ENCODE measurements at places on chromosomes 5 and 9.
A peak's percentile ranks its signal among the peaks of the same experiment; 100 is the strongest.

DNA sequence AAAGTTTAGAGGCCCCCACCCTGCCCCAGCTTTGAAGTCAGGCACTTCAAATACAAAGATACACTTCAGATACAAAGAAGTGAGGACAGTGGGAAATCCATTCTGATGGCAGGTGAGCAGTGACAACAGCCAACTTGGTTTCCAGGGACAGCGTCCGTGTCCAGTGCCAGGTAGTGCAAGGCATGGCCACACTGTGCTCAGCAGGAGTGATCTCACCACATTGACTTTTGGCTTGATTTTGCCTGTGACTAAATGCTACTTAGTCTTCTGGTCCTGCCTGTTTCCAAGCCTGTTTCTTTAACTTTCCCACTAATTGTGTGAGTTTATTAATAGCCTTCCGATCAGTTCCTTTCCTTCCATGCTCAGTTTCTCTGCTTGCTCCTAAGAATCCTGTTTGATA is 72.6 kb upstream of the PALM2AKAP2 start:
- DNase-seq: no peak

GRCh38 chr5:151597749-151598148 is 6.6 kb upstream of the FAT2 start:
- no peak for DNase-seq

DNA sequence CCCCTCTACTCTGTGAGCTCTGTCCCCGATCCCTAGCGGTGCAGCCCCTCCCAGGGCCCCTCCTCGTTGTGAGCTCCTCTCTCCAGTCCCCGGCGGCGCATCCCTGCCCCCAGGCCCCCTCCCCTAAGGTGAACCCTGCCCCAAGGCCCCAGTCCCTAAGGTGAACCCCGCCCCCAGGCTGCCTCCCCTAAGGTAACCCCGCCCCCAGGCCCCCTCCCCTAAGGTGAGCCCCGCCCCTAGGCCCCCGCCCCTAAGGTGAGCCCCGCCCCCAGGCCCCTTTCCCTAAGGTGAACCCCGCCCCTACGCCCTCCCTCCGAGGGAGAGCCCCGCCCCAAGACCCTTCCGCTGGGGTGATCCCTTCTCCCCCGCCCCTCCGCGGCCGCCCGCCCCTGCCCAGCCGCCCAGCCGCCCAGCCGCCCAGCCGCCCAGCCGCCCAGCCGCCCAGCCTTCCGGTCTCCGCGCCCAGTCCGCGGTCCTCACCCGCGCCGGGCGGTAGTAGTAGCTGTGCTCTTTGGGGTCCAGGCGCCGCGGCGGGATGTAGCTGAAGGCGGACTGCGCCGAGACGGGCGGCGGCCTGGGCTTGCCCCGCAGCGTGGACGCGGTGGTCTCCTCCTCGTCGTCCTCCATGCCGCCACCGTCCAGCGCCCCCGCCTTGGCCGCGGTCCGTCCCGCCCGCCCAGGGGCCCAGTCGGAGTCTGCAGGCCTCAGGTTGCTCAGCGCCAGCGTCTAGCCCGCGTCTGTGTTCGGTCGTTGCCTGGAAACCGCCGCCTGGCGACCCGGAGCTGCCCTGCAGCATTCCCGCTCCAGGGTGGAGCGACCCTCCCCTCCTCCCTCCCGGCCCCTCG is at the start of gene CFAP90:
TSS of gene CFAP90 (minus strand) at position 739 of the 845 bp plus-strand sequence. CDS start at position 627, 112 bp downstream.
- DNase-seq: no peak

GRCh38 chr5:7705736-7706135 is 145.2 kb downstream of the CFAP90 start:
- no peak for DNase-seq

DNA sequence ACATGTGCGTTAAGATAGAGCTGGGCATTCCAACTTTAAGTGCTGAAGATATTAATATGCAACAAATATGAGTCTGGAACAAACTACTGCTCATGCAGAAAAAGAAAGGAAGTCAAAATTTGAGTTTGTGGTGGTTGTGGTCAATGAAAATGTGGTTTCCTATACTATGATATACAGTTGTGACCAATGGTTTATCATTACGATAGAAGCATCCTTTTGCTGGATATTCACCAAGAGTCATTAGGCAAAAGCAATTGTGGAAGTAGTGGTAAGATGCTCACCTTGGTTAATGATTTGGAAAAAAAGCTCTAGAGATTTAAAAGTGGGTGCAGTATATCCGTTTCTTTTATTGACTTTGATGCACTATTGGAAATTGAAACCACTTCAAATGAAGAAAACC is 1007.0 kb downstream of the NR2F1-AS1 start:
- no peak for DNase-seq

GRCh38 chr5:82164977-82165713 is 113.0 kb downstream of the RPS23 start:
- DNase-seq: peak; percentile 19

DNA sequence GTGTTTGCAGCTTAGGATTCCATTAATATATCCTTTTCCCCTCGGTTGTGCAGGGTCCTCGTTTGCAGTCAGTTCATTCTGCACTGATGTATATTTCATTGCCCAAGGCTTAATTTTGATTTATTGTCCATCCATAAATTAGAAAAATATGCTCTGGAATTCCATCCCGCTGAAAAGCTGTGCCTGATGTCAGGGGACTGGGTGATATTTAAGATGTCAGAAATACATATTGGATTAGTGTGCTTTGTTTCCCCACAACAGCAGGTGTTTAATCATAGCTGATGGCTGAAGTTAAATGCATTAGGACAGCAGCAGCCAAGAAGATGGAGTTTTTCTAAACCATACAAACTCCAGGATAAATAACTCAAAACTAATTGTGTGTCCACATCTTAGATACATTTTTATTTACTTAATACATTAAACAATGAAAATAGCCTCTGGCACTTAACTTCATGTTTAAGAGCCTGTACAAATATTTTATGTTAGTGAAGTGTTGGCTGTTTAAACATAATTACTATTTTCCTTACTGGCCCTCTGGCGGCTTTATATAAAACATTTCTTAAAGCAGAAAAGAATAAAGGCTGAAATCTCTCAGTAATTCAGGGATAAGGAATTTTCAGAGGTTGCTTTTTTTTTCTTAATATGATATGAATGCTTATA is 170.4 kb upstream of the TBCA start:
- DNase-seq: no peak

GRCh38 chr5:37272511-37272910 is 23.3 kb upstream of the CPLANE1 start:
- DNase-seq: no peak

GRCh38 chr9:108443741-108444140 is 412.0 kb downstream of the ACTL7B start:
- DNase-seq: no peak

- no peak for DNase-seq
Measured at GRCh38 chr5:65248896-65249295, 232.8 kb downstream of the ADAMTS6 start.

- DNase-seq: no peak
Measured at GRCh38 chr5:105158526-105158925, 1595.9 kb upstream of the NUDT12 start.

DNA sequence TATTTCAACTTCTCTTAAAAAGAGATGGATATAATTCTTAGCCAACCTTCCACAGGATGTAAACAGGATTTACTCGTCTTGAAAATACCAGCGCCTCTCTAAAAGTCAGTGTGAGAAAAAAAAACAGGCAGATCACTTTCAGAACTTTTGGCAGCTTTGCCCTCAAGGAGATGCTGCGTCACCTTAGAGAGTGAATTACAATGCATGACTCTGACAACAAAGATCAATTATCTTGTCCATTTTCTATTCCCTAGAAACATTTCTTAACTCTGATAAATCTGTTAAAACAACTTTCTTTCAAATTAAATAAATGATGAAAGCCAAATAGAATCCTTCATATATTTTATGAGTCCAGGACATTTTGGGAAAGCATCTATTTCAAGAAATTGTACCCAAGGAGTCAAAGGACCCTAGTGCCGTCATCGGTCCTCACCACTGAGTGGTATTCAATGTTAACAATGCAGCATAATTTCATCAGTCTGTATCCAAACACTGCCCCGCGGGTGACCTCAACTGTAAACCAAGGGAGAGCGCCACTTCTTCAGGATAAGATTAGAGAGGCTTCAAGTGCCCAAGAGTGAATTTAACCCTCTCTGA is 536.0 kb downstream of the PDE4D start:
- no peak for DNase-seq

- DNase-seq: peak; percentile 33
Measured at GRCh38 chr5:147403651-147404640, 105.9 kb downstream of the DPYSL3 start.

DNA sequence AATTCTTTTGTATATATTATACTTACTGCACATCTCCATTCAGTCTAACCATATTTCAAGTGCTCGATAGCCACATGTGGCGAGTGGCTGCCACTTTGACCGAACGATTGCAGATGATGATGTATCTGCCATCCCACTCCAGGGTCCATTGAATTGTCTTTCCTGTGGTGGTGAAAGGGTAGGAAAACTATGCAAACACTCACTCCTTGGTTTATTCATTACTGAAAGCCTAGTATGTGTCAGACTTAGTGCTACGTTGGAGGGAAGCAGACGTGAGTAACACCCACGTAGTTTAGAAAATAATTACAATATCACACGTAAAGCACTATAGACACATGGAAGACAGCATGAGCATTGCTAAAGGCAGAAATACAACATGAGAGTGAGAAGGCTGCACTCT is 353.7 kb downstream of the CSNK1G3 start:
- DNase-seq: no peak

DNA sequence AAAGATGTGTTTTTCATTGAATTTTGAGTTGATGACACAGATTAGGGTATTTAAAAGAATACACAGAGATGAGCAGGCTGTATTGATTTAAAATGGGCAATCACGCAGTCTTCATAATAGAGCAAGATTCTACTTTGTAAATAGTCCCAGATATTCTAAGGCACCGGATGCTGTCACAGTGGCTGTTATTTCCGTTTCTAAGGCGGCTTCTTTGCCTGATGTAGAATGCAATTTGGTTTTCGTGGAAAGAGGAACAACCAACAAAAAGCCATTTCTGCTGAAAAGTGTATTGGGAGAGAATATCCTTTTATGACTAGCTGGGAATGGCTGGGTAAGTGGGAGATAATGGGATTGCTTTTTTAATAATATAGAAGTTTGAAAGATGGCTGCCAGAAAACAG is 17.5 kb downstream of the PRKACG start:
- DNase-seq: no peak

- no peak for DNase-seq
Measured at GRCh38 chr9:36598273-36598672, 25.6 kb downstream of the MELK start.

GRCh38 chr5:40687321-40687720 is 7.6 kb downstream of the PTGER4 start:
- DNase-seq: no peak

- no peak for DNase-seq
Measured at GRCh38 chr9:4620057-4620765, 41.9 kb upstream of the PLPP6 start.

GRCh38 chr9:75911390-75911789 is 20.9 kb downstream of the PCSK5 start:
- DNase-seq: no peak

- DNase-seq: no peak
Measured at GRCh38 chr9:4243113-4243512, 56.8 kb downstream of the GLIS3 start.

DNA sequence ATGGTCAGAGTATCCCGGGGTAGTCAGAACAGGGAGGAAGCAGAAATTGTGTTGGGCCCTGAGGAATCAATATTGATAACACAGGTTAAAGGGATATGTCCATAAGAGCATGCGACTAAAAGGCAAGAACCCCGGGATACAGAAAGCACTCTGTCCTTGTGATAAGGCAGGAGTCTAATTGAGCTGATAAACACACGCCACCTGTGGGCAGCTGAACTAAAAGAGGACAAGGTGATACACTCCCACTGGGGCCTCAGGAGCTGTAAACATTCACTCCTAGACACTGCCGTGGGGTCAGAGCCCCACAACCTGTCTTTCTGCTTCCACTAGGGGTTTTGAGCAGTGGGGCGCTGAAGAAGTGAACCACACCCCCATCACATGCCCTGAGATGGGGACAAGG is 144.7 kb upstream of the MPDZ start:
- DNase-seq: no peak

GRCh38 chr9:89865357-89865756 is 260.5 kb downstream of the GADD45G start:
- no peak for DNase-seq

DNA sequence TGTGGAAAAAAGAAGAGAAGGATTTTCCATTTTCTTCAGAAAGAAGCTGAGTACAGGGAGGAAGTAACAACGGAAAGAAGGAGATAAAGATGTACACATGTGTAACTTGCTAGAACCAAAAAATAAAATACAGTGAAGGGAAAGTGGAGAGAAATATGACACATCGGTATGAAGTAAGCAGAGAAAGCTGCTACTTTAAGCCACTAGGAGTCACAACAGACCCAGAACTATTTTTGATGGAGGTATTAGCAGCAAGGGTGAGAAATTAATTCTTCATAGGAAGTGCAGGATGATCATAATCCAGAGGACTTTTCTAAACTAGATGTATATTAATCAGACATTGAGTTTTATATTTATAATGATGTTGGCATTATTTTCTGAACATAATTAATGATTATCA is 88.5 kb downstream of the FAM174A start:
- DNase-seq: no peak

GRCh38 chr9:134666208-134666607 is 24.6 kb downstream of the COL5A1 start:
- DNase-seq: no peak

DNA sequence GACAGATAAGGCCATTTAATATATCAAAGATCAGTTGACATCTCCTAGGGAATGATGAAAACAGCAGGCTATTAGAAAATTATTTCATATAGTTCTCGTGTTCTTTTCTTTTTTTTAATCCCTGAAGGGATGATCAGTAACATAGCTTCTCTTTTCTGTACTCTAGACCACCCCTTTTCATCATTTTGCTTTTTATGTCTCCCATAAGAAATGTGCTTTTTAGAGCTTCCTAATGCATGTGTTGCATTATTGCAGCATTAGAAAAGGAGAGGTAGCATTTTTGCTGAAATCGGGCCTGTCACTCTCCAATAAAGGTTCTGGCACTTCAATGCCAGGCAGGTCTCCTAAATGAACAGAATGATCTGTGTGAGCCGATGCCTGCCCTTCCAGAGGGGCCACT is 143.3 kb downstream of the NTRK2 start:
- no peak for DNase-seq

DNA sequence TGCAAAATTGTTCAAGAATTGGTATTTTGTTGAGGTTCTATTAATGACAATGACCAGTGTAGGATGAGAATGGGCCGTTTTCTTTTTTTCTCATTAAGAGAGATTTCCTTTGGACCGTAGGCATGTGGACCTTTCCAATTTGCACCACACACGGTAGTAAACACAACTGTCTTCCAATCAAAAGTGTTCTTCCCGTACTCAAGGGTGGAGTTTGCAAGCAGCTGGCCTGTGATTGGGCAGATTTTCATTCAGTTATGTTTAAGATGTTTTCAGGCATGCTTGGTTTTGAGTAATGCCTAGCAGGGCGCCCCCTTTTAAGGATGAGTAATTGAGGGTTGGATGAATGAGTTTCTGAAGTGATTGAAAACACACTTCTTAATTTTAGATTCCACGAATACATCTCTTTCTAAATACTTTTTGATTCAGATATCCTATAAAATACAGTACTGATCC is 2.5 kb downstream of the KDM3B start:
- peak; percentile 45 for DNase-seq

DNA sequence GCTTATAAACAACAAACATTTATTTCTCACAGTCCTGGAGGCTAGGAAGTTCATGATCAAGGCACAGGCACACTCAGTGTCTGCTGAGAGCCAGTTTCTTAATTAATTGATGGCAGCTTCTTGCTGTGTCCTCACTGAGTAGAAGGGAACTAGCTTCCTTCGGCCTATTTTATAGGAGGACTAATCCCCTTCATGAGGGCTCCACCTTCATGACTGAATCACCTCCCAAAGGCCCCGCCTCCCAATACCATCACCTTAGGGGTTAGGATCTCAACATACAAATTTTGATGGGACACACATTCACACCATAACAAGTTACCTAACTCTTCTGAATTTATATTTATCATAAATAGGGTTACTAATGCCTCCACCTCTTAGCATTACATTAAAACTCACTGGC is 129.8 kb downstream of the GNAQ start:
- no peak for DNase-seq

Data from midbrain (tissue), 1 donor.